Activated gamma-delta T cell (primary cell): ENCODE measurements at places on chromosomes 16 and 17.

DNA sequence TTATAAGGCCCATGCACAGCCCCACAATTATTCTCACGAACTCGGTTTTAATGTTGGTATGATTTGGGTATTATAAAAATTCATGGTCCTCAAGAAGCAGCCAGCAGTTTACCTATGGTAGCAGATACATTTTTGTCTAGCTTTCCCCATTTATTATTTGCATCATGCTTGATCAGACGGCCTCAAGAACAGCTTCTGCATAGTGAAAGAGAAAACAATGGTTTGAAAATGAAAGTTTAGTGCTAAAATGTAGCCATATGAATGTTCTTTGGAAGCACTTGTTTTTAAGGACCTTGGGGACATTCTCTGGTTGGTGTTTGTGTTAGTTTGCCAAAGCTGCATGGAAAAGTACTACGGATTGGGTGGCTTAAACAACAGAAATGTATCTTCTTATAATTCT, 72.4 kb upstream of the CPHXL start:
- no peak for DNase-seq

DNA sequence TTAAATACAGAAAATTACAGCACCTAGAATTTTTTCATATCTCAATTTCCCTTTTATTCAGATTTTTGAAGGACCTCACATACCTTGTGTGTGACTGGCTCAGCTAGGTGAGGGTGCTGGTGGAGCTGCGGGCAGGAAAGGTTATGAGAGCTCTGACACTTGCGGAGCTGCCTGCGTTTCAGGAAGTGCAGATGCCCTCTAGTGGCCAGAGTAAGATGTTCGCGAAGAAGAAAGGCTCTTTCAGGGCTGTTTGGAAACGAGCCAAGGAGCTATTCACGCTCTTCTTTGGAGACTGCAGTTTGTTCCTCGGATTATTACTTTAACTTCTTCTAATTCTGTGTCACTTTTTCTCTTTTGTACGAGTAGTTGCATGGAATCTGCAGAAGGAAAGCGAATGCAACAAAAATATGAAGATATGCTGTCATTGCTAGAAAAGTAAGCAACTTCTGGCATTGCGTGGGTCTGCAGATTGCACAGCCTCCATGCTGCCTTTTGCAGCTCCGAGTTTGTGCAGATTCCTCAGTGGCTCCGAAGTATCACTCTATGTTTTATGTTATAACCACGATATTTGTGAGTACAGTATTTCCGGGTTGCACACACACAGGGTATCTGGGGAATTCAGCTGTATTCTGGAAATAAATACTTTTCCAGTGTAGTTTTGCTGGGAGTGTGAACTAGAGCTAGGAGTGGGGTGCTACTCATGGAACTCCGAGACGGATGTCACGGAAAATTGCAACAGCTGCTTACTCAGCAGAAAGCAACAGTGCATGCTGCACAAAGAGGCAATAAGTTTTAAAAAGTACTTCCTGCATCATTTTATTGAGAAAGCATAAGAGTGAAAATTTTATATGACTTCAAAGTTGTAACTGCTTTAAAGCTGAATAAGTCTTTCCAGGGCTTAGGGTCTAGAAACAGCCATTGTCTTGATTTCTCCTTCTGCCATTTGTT, 46.3 kb downstream of the DNAH9 start:
- DNase-seq, result no peak

- no peak for DNase-seq
Observed at GRCh38 chr16:50640391-50640790, 40.7 kb downstream of the SNX20 start.

GRCh38 chr16:8818504-8819270, 21.0 kb downstream of the PMM2 start:
- no peak for DNase-seq

DNA sequence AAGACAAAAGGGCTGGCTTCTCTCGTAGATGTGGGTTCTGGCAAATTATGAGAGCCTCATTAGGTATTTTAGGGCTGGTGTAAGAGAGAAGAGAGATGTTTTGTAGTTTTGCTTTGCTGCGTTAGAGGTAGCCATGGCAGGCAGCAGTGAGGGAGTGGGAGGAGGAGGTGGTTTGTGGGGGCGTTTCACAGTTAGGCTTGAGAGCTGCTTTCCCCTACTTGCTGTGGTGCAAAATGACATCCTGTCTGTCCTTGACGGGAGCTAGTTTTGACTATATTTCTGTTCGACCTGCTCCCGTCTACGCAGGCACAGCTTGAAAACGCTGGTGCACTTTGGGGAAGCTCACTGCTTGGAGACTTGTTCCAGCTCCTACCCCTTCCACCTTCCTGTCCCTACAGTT, 75.5 kb downstream of the SLC5A11 start:
- DNase-seq, result no peak
